ENCODE measurements at places on chromosomes 1 and 21. TPM values are rescaled to one million over a fixed set of nuclear protein-coding genes. Genes with fewer than 3 reads are reported as not detected.

GRCh38 chr1:228233136-228233535, 25.3 kb downstream of the OBSCN start:
- no peak for DNase-seq

DNA sequence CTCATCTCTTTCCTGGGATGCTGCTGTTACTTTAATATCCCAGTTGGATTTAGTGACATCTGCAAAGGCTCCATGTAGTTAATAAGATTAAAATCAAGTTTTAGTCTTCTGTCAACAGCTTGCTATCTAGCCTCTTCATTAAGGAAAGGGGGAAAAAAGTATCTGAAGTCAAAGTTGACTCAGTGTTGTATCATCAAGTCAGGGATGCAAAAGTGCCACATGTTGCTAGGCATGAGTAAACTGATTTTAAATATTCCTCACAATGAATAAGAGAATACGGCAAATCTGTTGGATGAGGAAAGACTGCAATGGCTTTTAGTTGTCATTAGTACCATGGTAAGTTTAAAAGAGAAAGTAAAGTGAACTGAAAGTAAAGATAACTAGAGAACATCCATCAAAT, 383.2 kb upstream of the ZRANB2 start:
- peak; percentile 52 for DNase-seq

DNA sequence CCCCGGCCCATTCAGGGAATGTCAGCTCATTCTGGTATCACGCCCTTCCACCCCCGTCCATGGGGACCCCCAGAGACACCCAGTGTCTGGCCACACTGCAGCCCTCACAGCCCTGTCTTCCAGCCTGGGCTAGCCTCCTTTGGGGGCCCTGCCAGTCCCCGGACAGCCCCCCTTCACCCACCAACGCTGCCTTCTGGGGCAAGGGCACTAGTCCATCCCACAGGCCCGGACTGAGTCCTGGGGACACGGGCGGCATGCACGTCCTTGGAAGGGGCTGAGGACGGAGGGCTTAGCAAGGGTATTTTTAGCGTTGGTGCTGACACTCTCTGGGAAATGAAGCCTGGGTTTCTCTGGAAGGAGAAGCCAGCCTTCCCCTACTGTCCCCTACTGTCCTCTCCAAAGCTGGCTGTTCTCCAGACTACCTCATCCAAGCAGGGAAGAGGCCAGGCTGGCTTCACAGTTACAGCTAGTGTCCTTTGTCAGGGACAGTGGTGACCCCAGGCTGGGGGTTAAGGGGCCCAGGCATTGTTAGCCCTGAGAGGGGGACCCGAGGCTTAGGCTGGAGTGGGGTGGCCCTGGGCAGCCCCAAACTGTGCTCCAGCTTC, 39.5 kb downstream of the COQ8A start:
- DNase-seq, result no peak

DNA sequence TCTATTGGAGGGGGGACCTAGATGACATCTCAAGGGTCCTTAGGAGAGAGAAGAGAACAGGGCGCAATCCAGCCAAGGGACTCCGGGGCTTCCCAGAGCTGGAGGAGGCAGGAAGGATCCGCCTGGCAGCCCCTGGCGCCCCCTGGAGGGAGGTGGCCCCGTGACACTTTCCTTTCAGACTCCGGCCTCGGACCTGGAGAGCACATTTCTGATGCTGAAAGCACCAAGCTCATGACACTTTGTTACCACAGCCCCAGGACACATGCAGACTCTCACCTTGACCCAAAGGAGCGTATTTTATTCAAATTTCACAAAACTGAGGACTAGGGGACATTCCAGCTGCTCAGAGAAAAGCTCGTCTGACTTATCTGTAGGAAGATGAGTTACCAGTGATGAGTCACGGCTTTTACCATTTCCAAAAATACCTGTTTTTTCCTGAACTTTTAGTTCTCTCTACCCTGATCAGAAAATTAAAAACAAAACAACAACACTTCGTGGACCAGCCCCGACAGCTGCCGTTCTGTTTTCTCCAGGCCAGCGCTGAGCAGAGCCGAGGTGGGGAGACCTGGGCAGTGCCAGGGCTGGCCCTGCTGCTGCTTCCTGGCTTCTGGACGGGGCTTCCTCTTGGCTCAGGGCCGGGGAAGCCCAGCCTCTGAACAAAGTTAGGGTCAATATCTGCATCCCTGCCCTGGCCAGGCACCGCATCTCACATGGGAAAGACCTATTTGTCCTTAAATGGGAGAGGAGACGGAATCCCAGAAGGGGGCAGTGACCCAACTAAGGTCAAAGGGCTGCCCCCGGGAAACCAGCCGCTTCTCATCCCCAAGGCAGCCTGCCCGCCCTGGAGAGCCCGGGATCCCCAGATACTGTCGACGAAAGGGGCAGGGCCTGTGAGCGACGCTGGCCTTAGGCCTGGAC, 21.6 kb upstream of the POFUT2 start:
- DNase-seq, result peak; percentile 75

DNA sequence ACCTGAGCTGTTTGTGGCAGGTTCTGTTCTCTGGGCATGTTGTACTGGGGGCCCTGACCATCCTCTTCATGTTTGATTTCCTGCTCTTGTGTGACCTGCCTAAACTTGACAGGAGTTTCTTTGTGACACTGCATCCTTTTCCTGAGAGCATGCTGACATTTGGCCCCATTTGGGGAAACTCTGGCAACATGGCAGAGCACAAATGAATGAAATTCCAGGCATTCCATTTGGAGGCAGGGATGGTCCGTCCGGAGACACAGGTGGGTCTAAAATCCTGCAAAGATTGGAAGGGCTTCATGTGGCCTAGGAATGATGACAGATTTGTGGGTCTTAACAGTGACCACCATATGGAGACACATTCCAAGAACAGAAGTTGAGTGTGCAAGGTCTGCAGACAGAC, 184.0 kb downstream of the FCRL5 start:
- DNase-seq, result no peak

- no peak for DNase-seq
Measured at GRCh38 chr1:6485168-6486101, 6.0 kb downstream of the PLEKHG5 start.

DNA sequence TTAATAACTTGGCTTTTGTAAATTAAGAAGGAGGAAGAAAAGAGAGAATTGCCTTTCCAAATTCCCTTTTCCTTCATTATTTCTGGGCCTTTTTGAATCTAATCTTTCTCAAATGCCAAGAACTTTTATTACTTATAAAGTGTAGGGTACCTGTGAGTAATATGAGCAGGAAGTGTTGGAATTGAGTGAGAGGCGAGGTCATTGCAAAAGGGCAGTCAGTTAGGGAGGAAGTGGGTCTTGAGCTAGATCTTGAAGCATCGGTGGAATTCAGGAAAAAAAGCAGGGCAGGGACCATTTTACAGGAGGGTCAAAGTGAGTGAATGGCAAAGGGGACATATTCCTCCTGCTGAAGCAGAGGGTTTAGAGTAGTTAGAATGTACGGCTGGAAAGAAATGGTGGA, 23.4 kb downstream of the DDI2 start:
- DNase-seq, result no peak

GRCh38 chr1:33317354-33317753, 3.5 kb downstream of the A3GALT2 start:
- DNase-seq, result no peak

DNA sequence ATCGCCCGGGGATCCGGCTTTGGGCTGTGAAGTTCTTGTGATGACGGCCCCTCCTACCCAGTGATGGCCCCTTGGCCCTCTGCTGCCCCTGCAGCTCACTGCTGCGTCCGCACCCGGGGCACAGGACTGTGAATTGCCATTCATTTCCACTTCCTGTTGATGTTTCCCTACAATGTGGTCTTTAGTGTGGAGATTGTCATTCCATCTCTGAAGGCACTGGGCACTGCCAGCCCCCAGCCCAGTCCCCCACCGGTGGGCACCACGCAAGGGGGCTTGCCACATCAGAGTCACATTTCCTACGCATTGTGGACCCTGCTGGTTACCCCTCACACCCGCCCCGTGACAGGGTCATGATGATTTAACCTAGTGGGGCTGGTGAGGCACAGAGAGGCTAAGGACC, 2.5 kb upstream of the MX2 start:
- DNase-seq, result no peak

Gene NBPF4
- not detected for total RNA-seq

Gene KCNH1
- total RNA-seq, result 6.0 TPM

Gene KRTAP12-2
- not detected for total RNA-seq

Gene RIPK4
- total RNA-seq, result not detected

GRCh38 chr1:12561121-12561520, 56.9 kb downstream of the DHRS3 start:
- no peak for DNase-seq

DNA sequence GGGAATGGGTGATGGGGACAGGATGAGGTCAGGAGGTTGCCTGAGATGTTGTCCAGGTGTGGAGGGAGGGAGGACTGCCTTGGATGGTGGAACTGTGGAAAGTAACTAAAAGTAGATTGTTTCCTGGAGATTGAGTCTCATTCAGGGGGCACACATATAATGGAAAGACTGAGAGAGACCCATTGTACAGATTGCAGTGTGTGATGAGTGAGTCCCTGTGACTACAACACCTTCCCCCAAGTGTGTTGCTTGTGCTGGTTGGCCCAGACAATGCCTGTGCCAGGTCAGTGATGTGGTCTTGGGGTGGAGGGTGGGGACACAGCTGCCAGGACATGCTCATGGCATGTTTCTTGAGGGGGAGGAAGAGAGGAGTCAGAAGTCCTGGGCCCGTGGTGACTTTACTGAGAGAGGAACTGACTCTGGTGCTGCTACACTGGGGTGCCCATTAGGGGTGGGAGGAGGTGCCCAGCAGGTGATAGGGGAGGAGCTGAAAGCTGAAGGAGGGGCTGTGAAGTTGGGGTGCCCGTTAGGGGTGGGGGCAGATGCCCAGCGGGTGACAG, 5.2 kb downstream of the SNAP47 start:
- DNase-seq, result no peak

DNA sequence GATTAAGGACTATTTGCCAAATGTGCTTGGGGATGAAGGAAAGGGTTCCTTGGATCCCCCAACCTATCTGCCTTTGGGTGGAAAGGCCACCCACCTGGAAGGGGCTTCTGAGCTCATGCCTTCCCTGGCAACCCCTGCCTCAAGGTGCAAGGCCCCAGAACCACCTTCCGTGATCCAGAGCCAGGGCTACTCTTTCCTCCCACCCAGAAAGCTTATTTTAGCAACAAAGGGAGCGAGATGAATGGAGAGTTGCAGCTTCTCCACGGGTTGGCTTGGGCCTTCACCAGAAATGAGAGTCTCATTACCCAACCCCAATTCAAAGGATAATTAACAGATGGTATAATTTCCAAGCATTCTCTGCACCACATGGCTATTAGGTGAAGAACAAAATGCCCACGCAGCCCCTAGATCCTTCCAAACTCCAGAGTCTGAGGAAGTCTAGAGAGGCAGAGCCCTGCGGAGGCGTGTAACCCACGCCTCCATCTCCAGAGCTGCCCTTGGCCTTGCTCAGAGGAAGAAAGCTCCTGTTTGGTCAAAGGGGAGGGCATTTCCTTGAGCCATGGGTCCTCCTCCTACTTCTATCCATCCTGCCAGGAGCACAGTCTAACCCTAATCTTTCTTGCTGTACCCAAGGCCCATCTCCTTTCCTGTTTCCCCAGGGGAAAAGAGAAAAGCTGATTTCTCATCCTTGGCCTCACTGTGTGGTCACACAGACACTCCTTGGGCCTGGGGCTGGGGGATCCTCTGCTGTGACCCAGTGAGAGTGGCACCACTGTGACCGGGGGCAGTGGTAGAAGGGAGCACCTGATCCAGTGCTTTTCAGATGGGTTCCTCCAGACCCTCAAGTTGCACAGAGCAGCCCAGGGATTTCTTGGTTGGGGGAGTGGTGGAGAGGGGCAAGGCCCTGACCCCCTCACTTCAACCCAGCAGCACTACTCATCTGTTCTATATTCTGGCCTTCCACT, 1.7 kb upstream of the CELSR2 start:
- DNase-seq, result no peak

Gene CLDN19
- not detected for total RNA-seq

Gene RNU1-2
- total RNA-seq, result not detected

Gene TNFRSF4
- total RNA-seq, result 0.32 TPM

- DNase-seq, result no peak
Measured at GRCh38 chr1:234655328-234656069, 45.5 kb upstream of the IRF2BP2 start.

GRCh38 chr1:86546787-86547221, at the start of gene CLCA4:
Gene CLCA4, plus strand, starts transcription at chr1:86547078. Its CDS starts 42 bp downstream, at chr1:86547120.
- no peak for DNase-seq

DNA sequence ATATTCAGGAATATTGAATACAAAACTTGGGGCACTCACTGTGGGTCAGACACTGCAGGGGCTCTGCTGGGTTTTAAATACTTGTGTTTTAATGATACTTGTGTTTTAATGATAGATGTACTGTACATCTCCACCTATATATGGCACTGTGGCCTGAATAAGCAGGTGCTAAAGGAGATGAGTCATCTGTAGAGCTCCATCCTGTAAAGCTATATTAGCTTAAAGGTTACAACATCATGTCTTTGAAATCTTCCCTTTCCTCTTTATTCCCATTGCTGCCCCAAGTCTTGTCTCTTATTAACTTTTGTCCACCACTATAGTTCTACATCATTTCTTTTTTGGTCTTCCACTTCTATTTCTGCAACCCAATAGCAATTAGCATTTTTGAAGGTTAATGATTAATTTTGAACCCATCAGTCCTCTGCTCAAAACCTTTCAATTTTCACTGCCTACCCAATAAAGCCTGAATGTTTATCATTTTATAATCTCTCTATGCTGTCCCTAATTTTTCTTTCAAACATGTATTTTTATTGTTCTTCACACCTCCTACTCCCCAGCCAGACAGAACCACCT, 113.3 kb upstream of the PTGFR start:
- peak; percentile 56 for DNase-seq

- peak; percentile 19 for DNase-seq
Measured at GRCh38 chr21:38380481-38381137, 117.7 kb downstream of the ERG start.

Gene TMEM125
- not detected for total RNA-seq

DNA sequence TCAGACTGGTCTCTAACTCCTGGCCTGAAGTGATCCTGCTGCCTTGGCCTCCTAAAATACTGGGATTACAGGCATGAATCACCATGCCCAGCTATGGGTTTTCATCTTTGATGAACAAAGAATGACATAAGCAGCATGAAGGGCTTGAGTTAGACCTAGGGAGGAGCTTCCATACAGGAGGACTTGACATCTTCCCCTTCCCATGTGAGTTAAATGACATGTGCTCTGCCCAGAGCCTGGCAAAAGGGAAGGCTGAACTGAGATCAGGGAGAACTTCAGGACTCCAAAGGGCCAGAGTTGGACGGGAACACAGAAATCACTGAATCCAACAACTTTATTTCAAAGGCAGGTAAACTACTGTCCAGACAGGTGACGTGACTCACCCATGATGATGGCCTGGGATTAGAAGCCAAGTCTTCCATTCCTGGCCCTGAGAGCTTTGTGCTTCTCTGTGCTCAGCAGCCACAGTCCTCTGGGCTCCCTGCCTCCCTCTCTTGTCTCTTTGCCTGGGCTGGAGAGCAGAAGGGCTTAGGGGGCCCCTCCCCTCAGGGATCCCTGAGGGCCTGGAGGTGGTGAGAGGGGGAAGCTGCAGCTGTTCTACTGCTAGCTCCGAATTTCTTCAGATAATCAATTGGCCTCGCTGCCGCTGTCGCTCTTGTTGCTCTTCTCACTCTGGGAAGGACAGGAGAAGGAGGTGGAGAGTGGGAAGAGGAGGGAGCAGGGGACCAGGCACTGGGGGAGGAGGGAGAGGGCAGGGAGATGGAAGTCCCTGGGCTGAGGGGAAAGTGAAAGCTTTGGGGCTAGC, 7.6 kb downstream of the NHLH1 start:
- DNase-seq, result peak; percentile 41

GRCh38 chr1:36183309-36183856, 27.4 kb downstream of the MAP7D1 start:
- DNase-seq, result no peak

Gene SPATA46
- total RNA-seq, result not detected
